Right renal cortex interstitium (tissue), 3 donors: ENCODE measurements at places on chromosomes 4 and X. TPM values are rescaled to one million over a fixed set of nuclear protein-coding genes. Genes with fewer than 3 reads are reported as not detected.

DNA sequence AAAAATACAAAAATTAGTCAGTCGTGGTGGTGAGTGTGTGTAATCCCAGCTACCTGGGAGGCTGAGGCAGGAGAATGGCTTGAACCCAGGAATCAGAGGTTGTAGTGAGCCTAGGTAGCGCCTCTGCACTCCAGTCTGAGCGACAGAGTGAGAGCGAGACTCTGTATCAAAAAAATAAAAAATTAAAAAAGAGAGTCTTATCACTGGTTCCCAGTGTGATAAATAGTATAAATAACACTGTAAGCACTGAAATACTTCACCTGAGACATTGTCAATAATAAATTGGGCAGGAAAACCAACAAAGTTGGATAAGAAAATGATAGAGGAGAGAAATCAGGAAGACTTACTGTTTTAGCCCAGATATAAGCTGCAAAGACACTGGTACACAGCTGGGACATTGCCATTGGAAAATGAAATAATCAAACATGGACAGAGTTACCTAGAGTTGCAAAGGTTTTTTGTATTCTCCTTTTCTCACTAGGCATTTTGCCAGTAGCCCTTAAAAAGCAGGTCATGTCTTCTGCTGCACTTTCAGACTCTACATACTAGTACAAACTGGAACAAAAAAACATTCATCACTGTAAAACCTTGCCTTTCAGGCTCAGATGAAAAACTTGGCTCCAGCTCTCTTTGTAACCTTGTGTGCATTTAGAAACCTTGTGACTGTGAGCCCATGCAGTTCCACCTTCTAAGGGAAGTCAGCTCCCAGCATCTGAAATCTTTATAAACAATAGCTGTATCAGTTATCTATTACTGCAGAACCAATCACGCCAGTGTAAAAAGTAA is 55.0 kb upstream of the PPP1R2C start:
- DNase-seq, result no peak

- DNase-seq, result no peak
Measured at GRCh38 chrX:20181598-20182329, 40.1 kb upstream of the EIF1AX start.

GRCh38 chrX:13859724-13860123 is 42.8 kb upstream of the GPM6B start:
- DNase-seq, result no peak

GRCh38 chr4:15455290-15455689 is 14.4 kb upstream of the CC2D2A start:
- DNase-seq, result no peak

GRCh38 chr4:20430259-20430941 is 178.7 kb downstream of the SLIT2 start:
- no peak for DNase-seq

DNA sequence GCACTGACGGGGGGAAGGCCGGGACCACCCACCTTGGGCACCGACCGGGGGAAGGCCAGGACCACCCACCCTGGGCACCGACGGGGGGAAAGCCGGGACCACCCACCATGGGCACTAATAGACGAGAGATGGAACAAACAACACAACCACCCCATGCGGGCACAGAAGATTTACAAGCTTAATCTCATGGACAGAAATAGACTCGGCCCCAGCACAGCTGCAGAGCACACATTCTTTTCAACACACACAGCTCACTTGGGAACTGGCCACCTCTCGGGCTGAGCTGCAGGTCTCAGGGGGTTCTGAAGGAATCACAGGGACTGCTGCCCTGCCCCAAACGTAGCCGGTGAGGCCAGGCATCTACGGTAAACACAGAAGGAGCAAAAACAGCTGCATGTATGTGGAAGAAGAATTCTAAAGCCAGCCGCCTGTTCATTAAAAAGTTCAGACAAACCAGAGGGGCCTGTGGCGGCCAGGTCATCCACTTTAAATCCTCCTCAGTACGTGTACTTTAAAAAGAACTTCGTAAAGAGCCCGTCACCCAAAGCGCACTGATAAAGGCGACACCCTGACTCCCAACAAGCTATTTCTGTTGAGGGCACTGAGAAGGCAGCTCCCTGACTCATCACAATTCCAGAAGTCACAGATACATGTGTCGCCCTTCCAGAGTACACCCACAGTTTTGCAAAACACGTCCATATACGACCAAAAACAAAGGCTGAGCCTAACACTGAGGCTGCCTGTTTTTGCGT is 17.7 kb downstream of the PPP2R3B start:
- DNase-seq, result no peak

DNA sequence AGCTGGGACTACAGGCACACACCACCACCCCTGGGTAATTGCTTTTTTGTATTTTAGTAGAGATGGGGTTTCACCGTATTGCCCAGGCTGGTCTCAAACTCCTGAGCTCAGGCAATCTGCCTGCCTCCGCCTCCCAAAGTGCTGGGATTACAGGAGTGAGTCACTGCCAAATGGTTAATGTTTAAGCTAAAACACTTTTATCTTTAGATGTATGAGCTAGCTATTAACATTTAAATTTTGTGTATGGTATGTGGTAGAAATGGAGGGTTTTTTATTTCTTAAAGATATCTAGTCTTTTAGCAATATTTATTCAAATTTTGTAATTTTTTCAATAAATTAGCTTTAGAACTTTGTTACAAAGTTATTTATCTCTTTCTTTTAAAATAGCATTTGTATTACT is 1659.8 kb upstream of the ADGRL3 start:
- DNase-seq, result no peak

GRCh38 chrX:148536961-148537360 is 36.5 kb downstream of the AFF2 start:
- DNase-seq, result no peak

GRCh38 chr4:163833669-163834068 is 339.2 kb downstream of the TMA16 start:
- no peak for DNase-seq

DNA sequence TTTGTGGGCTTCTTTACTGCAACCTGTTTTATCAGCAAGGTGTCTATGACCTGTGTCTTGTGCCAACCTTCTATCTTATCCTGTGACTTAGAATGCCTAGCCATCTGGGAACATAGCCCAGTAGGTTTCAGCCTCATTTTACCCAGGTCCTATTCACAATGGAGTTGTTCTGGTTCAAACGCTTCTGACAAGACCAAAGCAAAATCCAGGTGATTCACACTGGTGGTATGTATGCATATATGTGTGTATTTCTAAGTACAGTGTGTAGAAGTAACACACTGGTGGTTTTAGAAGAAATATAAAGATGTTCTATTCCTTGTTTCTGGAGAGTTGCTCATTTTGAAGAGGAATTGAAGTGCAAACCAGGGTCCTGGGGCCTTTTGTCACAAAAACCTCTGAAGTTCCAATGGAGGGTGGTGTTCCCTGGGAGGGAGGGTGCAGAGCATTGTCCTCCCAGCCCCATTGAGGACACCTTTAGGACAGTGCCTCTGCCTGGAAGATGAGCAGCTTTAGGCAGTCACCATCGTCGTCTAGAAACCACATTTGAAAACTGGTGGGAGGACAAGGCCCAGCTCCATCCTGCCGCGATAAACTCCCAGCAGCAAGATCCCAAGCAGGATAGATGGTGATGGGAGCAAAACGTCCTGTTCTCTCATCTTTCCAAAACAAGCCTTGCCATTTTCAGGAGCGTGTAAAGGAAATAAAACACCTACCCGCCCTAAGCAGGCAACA is 191.4 kb downstream of the TSPAN5 start:
- DNase-seq, result no peak

DNA sequence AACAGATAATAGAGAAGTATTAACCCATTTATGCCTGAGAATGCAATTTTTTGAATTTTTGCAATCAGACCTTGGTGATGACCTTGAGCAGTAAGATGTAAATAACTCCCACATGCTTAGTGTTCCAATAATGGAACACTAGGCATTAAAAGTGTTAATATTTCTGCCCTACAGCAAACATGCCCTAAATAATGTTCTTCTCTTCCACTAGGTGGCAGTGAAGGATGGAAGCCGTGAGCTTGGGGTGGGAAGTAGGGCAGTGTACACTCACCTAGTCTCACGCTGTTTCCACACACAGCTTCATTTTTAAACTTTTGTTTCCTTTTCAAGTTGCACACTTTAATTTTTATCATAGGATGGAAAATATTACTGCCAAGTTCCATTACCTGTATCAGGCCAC is 613.1 kb upstream of the HS3ST1 start:
- DNase-seq, result peak; percentile 0

- no peak for DNase-seq
Measured at GRCh38 chr4:113423631-113424030, 337.9 kb downstream of the CAMK2D start.

DNA sequence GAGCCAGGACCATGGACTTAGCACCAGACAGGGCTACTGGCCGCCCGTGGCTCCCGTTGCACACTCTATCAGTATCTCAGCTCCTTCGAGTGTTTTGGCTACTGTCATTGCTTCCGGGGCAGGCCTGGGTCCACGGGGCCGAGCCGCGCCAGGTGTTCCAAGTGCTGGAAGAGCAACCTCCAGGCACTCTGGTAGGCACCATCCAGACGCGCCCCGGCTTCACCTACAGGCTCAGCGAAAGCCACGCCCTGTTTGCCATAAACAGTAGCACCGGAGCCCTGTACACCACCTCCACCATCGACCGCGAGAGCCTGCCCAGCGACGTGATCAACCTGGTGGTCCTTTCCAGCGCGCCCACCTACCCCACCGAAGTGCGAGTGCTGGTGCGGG is 1.6 kb downstream of the FAT4 start:
- no peak for DNase-seq

- DNase-seq, result no peak
Measured at GRCh38 chr4:148238086-148238485, 204.1 kb downstream of the NR3C2 start.

DNA sequence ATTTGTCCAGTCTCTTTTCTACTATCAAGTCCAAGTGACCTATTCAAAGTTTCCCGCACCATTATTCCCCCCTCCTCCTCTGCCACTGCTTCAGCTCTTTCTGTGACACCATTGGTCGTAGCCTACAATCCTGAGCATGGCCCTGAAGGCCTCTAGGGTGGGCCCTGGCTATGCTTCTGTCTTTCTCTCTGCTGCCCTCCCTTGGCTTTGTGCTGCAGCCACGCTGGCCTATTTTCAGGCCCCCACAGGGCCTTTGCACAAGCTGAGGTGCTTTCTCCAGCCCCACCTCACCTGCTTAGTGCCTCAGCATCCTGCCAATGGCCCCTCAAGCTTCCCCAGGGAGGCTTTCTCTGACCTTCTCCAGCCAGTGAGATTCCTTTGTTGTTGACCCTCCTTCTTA is 156.5 kb downstream of the NHS start:
- no peak for DNase-seq

DNA sequence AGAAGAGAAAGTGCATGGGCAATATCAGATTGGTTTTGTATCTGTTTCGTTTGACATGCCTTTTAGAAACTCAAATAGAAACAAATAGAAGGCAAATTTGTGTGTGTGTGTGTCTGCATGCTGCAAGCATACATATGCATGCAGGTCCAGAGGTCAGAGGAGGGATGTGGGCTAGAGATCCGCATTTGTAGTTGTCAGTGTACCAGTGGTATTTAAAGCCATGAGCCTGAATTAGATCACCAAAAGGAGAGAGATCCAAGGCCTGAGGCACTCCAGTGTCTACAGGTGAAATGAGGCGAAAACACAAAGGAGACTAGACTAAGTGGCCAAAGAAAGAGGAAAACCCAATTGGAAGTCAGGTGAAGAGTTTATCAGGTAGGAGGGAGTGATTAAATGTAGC is 106.7 kb downstream of the CORIN start:
- DNase-seq, result no peak

NSUN7 gene
- polyA plus RNA-seq, result 10.5 TPM

ESX1 gene
- polyA plus RNA-seq, result not detected

PPEF2 gene
- 0.06 TPM for polyA plus RNA-seq

ARX gene
- polyA plus RNA-seq, result not detected

SLC30A9 gene
- polyA plus RNA-seq, result 124 TPM

DSPP gene
- not detected for polyA plus RNA-seq

GPR50 gene
- polyA plus RNA-seq, result not detected

PWWP3B gene
- polyA plus RNA-seq, result 3.3 TPM
